ENCODE measurements at places on chromosomes 6 and 20.

- no peak for DNase-seq
Observed at GRCh38 chr6:36493319-36493718, 50.5 kb downstream of the KCTD20 start.

GRCh38 chr6:112231594-112232060 lies 22.7 kb downstream of the LAMA4 start:
- DNase-seq = no peak

- no peak for DNase-seq
Observed at GRCh38 chr20:62007127-62007647, 58.5 kb downstream of the TAF4 start.

DNA sequence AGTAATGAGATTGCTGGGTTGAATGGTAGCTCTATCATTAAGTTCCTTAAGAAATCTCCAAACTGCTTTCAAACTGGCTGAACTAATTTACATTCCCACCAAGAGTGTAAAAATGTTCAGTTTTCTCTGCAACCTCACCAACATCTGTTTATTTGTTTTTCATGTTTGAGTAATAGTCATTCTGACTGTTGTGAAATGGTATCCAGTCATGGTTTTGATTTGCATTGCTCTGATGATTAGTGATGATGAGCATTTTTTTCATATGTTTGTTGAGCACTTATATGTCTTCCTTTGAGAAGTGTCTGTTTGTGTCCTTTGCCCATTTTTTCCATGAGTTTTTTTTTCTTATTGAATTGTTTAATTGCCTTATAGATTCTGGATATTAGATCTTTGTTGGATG lies 24.9 kb downstream of the DEFB125 start:
- no peak for DNase-seq

DNA sequence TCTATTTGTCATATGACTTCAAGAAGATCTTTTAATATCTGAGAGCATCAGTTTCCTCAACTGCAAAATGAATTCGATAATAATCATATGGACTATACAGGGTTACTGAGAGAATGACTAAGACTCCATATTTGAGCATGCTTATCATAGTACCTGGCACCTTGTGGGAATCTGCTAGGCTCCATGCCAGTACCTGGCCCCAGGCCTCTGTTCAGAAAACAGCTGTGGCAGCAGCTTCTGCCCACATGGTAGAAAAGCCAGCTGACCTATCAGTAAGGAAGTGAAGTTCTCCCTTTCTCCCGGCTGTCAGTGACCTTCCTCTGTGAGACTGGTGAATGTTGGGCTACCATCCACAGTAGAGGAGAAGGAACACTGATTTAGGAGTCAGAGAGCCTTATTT lies 574.9 kb upstream of the CHD6 start:
- no peak for DNase-seq

DNA sequence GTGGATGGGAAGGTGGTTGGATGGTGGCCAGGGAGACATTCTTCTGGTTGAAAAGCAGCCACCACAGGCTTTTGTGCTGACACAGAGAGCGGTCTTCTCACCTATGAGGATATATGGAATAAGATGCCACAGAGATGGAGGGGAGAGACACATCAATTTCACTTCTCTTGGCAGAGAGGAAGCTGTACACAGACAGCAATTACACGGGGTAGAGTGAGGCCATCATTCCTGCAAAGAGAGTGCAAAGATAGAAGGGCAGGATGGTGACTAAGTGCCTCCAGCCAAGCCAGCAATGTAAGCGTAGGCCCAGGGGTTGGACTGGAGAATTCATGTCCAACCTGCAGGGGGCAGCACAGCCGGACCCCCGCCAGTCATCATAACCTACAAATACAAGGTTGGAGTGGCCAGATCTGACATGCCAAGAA lies 56.4 kb downstream of the NRN1 start:
- DNase-seq = no peak

DNA sequence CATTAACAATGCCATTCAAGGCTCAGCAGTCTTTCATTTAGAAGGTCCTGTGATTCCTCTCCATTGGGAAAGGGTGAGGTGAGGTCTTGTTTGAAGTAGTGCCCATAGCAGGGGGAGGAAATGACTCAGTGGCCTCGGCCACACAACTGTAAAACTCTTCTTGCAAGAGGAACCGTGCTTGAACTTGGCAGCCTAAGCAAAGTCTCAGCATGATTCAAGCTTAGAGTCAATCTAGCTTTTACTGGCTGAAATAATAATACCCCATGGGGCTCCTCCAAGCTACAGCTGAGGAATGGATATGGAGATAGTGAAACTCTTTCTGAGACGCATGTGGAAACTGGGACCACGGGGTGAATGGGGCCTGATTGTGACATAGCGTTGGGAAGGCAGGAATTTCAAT lies 428.2 kb downstream of the BMP2 start:
- DNase-seq = no peak

- DNase-seq = no peak
Observed at GRCh38 chr6:24385536-24386269, 17.0 kb upstream of the MRS2 start.

DNA sequence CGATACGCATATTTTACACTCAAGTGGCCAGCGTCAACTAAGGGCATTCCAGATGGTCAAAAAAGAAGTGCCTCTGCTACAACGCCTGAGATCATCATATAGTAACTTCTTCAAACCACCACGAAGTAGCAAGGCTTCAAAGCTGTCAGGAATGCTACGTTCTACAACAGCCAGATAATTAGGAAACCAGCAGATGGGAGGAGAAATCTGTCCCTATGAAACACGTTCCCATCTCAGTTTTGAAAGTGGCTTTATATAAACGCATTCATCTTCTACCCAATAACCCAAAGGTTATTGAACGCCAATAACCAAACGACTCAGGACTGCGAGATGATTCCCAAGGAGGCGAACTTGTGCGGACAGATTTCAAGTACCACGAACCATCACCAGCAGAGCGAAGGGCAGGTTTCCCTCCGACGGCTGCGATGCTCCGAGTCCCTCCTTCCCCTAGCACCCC lies 1.2 kb downstream of the ABHD12 start:
- DNase-seq = no peak

DNA sequence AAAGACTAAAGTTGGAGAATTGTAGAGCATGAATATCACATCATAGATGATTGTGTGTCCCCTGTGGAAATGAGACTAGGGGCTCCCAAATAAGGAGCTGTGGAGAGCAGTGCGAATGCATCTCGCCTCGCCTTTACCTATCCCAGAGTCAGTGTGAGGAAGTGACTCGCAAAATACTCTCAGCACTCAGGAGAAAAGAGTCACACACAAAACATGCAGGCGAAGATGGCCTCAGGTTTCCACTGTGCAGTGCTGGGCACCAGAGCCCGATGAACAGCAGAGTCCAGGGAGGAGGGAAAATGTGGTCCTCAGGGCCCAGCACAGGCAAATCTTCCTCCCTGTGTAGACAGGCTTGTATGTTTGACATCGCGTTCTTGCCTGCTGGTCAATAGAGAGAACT lies 126.5 kb upstream of the AFDN start:
- DNase-seq = no peak

GRCh38 chr6:39310542-39310941 lies 3.7 kb downstream of the KCNK17 start:
- DNase-seq = no peak

Data from NCI-H1436 treated with DMSO at 0.1 percent for 48 hours (cell line).